ENCODE measurements at places on chromosomes 11 and 22. TPM values are rescaled to one million over a fixed set of nuclear protein-coding genes. Genes with fewer than 3 reads are reported as not detected.

- H3K27me3 ChIP-seq: peaks cover 6% of the 10 kb centered on the region
- H3K4me3 ChIP-seq: no peak overlapping the region
- H3K27ac ChIP-seq: no peak overlapping the region
- H3K4me1 ChIP-seq: no peaks in the 10 kb centered on the region
- no peak for DNase-seq
Measured at GRCh38 chr11:130848361-130849214, 67.7 kb downstream of the SNX19 start.

DNA sequence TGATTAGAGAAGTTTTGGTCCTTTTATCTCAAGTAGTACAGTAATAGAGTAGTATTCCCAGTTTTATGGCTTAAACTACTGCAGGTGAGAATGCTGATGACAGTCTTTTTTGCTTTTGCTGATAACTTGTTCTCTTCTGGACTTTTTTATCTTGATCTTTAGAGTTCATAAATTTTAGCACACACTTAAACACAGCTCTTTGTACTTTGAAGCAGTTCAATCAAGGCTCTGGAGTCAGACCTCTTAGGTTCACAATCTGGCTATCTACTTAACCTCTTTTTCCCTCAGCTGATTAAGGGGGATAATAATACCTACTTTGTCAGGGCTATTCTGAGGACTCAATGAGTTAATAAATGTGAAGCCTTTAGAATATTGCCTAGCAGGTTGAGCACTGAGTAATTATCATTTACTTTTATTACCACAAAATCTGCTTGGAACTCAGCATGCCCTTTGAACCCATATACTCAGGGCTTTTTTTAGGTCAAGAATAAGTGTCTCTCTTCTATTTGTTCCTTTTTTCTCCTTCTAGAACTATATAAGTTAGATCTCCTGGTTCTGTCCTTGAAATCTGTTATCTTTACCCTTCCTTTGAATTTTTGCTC, 51.9 kb downstream of the CSTF3 start:
- no peak for DNase-seq
- peaks cover 1% of the 10 kb centered on the region for H3K36me3 ChIP-seq
- no peaks in the 10 kb centered on the region for H3K27me3 ChIP-seq
- no peak overlapping the region for H3K4me3 ChIP-seq
- no peak overlapping the region for H3K27ac ChIP-seq
- H3K4me1 ChIP-seq: no peaks in the 10 kb centered on the region

- H3K36me3 ChIP-seq: no peaks in the 10 kb centered on the region
- H3K27me3 ChIP-seq: no peaks in the 10 kb centered on the region
- no peak overlapping the region for H3K27ac ChIP-seq
Measured at GRCh38 chr11:130666781-130667251, 218.4 kb downstream of the ADAMTS15 start.

- no peaks in the 10 kb centered on the region for H3K36me3 ChIP-seq
- H3K27ac ChIP-seq: no peak overlapping the region
- H3K4me1 ChIP-seq: no peaks in the 10 kb centered on the region
Measured at GRCh38 chr11:73257342-73258103, 14.6 kb upstream of the P2RY6 start.

- no peak overlapping the region for H3K27ac ChIP-seq
- no peak overlapping the region for H3K4me3 ChIP-seq
- H3K4me1 ChIP-seq: no peaks in the 10 kb centered on the region
Measured at GRCh38 chr11:44351898-44352498, 42.1 kb upstream of the ALX4 start.

DNA sequence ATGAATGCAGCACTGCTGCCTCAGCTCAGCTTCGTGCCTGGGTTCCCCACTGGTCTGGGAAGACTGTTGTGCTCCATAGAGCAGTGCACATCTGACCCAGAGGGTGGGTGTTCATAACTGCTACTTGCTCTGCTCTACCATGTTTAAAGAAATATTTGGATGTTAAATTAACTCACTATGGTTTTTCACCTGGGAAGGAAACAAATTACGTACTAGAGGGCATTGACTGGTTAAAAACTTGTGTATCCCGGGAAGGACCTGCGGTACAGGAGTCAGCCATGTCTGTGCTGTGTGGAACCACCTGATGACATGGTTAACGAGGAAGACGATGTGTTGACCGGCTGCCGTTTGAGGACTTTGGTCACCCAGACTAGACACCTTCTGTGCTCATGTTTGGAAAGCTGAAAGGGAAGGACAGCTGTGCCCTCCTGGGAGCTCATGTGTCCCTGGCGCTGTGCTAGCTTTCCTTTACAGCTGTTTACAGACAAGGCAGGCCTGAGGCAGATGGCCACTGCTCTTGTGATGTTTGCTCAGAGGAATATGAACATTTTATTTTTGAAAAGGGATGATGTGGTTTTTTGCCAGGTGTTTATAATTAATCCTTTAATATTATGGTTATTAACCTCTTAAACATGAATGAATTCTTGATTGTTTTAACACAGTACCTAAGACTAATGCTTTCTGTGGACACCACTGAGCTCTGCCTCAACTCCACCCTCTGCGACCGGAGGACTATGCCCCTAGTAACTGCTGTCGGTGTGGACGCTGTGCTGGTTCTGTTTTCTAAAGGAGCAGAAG, 14.3 kb upstream of the AIFM3 start:
- H3K27ac ChIP-seq: no peak overlapping the region
- H3K36me3 ChIP-seq: peaks cover 3% of the 10 kb centered on the region
- no peak overlapping the region for H3K4me3 ChIP-seq
- H3K27me3 ChIP-seq: peaks cover 8% of the 10 kb centered on the region
- DNase-seq: no peak

GRCh38 chr11:120219938-120220746, 9.3 kb downstream of the OAF start:
- H3K4me3 ChIP-seq: no peak overlapping the region
- H3K36me3 ChIP-seq: no peaks in the 10 kb centered on the region
- no peak for DNase-seq
- H3K27me3 ChIP-seq: peaks cover 11% of the 10 kb centered on the region

DNA sequence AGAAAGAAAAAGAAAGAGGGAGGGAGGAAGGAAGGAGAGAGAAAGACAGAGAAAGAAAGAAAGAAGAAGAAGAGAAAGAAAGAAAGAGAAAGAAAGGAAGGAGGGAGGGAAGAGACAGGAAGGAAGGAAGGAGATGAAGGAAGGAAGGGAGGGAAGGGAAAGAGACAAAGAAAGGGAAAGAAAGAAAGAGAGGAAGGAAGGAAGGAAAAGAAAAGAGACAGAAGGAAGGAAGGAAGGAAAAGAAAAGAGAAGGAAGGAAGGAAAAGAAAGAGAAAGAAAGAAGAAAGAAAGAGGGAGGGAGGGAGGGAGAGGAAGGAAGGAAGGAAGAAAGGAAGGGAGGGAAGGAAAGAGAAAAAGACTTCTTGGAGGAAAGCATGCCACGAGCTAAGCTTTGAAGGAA, 19.1 kb downstream of the POU2AF2 start:
- H3K4me1 ChIP-seq: no peaks in the 10 kb centered on the region
- no peak overlapping the region for H3K4me3 ChIP-seq
- no peak for DNase-seq
- H3K27ac ChIP-seq: no peak overlapping the region
- H3K27me3 ChIP-seq: peaks cover 12% of the 10 kb centered on the region
- H3K36me3 ChIP-seq: no peaks in the 10 kb centered on the region

GRCh38 chr11:95699631-95700470, 89.7 kb downstream of the FAM76B start:
- no peak for DNase-seq
- peaks cover 63% of the 10 kb centered on the region for H3K4me1 ChIP-seq
- H3K36me3 ChIP-seq: peaks cover 3% of the 10 kb centered on the region
- H3K27me3 ChIP-seq: no peaks in the 10 kb centered on the region

DNA sequence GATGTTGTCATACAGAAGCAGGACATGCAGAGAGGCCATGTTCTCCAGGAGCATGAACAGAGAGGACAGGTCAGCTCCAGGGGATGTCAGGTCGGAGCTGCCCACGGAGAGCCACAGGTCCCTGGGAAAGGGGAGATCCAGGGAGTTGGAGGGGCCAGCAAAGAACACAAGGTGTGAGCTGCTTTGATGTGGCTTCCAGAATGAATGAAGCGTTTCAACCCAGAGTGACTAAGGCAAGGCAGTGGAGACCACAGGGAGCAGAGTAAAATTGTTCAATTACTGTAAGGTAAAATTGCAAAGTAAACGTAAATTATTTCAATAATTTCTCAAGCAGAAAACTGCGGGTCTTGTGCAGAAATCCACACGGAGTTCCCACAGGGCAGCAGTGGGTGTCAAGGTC, 5.6 kb upstream of the SCGB2A1 start:
- no peaks in the 10 kb centered on the region for H3K36me3 ChIP-seq
- no peak overlapping the region for H3K27ac ChIP-seq
- no peak for DNase-seq
- H3K27me3 ChIP-seq: peaks cover 17% of the 10 kb centered on the region
- H3K4me3 ChIP-seq: no peak overlapping the region

GRCh38 chr11:91141655-91142054, 918.8 kb upstream of the CHORDC1 start:
- H3K27me3 ChIP-seq: no peaks in the 10 kb centered on the region
- no peak overlapping the region for H3K27ac ChIP-seq
- no peak overlapping the region for H3K4me3 ChIP-seq
- no peak for DNase-seq

DNA sequence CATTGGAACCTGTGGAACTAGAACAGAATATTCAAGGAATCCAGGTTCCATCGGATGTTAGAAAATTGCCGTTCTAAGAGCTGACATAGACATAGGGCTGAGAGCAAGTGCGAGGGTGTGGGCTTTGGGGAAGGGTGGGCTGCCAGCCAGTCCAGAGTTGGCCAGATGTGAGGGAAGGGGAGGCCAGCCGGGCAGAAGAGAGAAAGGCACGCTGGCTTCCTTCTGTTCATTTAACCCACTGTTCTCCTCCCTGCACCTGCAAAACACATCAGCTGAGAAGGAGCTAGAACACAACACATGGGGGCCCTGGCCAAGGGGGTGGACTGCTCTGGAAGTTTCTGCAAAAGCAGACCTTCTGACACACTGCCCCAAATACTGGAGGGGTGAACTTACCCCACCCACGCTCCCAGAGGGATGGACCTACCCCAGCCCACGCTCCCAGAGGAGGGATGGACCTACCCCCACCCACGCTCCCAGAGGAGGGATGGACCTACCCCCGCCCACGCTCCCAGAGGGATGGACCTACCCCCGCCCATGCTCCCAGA, 98.0 kb downstream of the SHANK2 start:
- no peaks in the 10 kb centered on the region for H3K36me3 ChIP-seq
- no peak overlapping the region for H3K27ac ChIP-seq
- no peaks in the 10 kb centered on the region for H3K4me1 ChIP-seq
- DNase-seq: no peak
- H3K4me3 ChIP-seq: no peak overlapping the region
- H3K27me3 ChIP-seq: peaks cover 8% of the 10 kb centered on the region

DNA sequence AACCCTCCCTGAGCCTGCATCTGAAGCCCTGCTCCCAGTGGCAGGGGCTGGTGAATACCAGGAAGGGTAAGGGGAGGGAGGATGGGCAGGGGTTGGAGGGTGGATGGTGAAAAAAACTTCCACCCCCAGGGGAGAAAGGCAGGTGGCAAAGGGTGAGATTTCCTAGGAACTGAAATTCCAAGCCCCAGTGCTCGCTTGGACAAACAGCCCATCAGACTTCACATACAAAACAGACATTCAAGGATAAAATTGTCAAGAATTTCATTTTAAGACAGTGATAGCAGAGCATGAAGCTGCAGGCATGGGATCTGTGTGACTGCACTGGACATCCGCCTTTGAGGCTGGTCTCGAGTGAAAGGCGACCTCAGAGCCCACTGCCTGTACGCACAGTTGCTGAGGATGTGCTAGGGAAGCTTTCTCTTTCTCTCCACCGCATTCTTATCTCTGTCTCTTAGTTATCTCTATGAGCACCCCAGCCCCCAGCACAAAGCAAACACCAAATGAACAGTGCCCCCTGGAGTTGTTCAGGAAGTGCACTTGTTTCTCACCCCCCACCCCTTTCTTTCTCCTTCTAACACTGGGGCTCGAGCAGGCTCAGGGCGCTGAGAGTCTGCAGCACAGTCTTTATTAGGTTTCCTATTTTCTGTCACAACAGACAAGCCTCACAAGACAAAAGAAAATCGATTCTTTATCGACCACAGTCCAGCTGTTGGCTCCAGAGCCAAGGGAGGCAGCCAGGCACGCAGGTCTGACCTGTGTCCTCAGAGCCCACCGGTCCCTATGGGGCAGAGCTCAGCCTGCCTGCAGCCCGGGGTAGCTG, 237.3 kb upstream of the NCAM1 start:
- H3K36me3 ChIP-seq: no peaks in the 10 kb centered on the region
- no peak for DNase-seq
- no peak overlapping the region for H3K27ac ChIP-seq
- peaks cover 11% of the 10 kb centered on the region for H3K27me3 ChIP-seq

- H3K4me1 ChIP-seq: no peaks in the 10 kb centered on the region
- no peaks in the 10 kb centered on the region for H3K36me3 ChIP-seq
- no peak overlapping the region for H3K27ac ChIP-seq
- H3K27me3 ChIP-seq: no peaks in the 10 kb centered on the region
- H3K4me3 ChIP-seq: no peak overlapping the region
Measured at GRCh38 chr22:32600147-32600546, 125.5 kb downstream of the FBXO7 start.

GRCh38 chr11:115085461-115086210, 407.3 kb downstream of the NXPE2 start:
- H3K4me1 ChIP-seq: no peaks in the 10 kb centered on the region
- H3K27me3 ChIP-seq: no peaks in the 10 kb centered on the region
- no peak overlapping the region for H3K4me3 ChIP-seq
- H3K27ac ChIP-seq: no peak overlapping the region

- no peak for DNase-seq
- no peak overlapping the region for H3K4me3 ChIP-seq
- no peaks in the 10 kb centered on the region for H3K27me3 ChIP-seq
- peaks cover 23% of the 10 kb centered on the region for H3K4me1 ChIP-seq
- no peak overlapping the region for H3K27ac ChIP-seq
Measured at GRCh38 chr22:30602049-30602448, 4.9 kb upstream of the TCN2 start.

- peaks cover 37% of the 10 kb centered on the region for H3K27me3 ChIP-seq
- H3K4me3 ChIP-seq: no peak overlapping the region
- H3K36me3 ChIP-seq: no peaks in the 10 kb centered on the region
- no peaks in the 10 kb centered on the region for H3K4me1 ChIP-seq
- no peak for DNase-seq
Measured at GRCh38 chr11:17650127-17650911, 69.1 kb upstream of the MYOD1 start.

DNA sequence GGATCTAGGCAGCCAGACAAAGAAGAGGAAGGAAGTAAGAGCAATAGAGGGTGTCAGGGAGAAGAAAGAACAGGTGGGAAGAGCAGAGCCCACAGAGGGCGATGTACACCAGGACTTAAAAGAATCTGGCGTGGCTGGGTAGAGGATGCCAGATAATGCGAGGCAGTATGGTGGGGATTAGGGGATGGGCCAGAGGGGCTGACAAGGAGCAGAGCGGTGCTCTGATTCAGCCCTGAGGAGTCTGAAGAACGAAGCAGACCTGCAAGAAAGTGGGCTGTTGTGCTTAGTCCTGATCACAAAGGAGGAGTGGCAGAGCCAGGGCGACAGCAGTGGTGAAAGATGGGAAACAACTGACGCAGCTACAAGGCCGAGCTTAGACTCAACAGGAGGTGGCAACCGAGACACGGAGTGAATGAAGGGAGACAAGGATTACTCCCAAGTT, 163.7 kb downstream of the LARGE1 start:
- no peak for DNase-seq
- H3K36me3 ChIP-seq: peaks cover 7% of the 10 kb centered on the region
- H3K27ac ChIP-seq: no peak overlapping the region
- H3K27me3 ChIP-seq: no peaks in the 10 kb centered on the region

The CST6 gene
- 0.79 TPM for total RNA-seq

The SYNGR1 gene
- total RNA-seq: 5.3 TPM

The MRGPRD gene
- total RNA-seq: not detected

The RAB3IL1 gene
- 0.34 TPM for total RNA-seq

The FAM76B gene
- total RNA-seq: 60.6 TPM

The PRR5L gene
- total RNA-seq: 14.6 TPM

The UBQLNL gene
- not detected for total RNA-seq

The MRGPRE gene
- total RNA-seq: not detected

The CHID1 gene
- total RNA-seq: 44.2 TPM

The PGR gene
- total RNA-seq: not detected

The SUSD2 gene
- total RNA-seq: 0.60 TPM

The OR8D4 gene
- not detected for total RNA-seq

The XKR3 gene
- 0.24 TPM for total RNA-seq

Data from activated T-cell treated with anti-CD3 and anti-CD28 coated beads, Interleukin-2, amount 50 U/mL, for 72 hours (primary cell).